ENCODE measurements at places on chromosomes 2 and 18.

DNA sequence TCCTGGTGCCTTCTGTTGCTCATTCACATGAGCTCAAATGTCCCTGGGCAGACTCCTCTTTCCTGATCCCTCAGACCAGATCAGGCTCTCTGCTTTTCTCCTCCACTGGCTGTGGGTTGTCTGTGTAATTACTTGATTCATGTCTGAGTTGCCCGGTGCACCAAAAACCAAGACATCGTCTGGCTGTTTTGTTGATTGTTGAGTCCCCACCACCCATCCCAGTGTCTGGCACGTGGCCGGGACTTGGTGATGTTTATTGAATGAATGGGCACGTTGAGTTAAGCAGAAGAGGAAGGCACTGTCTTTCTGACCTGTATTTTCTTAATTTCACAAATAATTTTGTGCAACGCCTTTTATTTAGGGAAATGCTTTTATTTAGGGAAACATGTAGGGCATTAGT lies 499.1 kb upstream of the HS6ST1 start:
- DNase-seq, result no peak

DNA sequence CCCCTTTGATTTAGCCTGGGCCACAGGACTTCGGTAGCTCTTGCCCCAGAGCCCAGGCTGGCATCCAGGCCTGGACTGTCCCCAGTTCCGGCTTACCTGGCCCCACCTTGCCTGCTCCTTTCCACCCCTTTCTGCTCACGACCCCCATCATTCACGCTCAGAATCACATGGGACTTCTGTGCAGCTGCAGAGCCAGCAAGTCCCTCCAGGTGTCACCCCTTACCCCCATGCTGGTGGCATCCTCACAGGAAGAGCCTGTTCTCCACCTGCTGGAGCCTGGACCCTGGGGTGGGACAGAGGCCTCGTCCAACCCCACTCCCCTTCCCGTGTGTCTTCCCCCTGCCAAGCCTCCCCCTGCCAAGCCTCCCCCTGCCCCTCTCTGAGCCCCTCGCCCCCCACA lies 7.9 kb upstream of the KCNIP3 start:
- DNase-seq, result no peak

DNA sequence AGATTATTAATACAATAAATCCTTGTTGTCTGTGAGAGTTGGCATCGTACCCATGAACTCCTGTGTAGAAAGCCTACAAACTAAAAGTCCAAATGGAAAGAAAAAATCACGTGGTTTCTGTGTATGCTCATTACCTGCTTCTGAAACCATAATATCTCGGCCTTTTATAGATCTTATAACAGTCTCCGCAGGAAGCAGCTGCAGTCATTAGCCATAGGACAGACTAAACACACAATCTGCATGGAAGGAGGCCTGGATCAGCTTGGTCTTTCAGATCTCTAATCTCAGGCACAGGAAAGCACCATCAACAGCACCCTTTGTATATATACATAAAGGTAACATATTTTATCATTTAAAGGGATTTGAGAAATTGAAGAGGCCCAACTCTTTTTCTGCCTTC lies 508.9 kb upstream of the TCF4 start:
- no peak for DNase-seq

GRCh38 chr2:163675388-163675787 lies 60.4 kb downstream of the FIGN start:
- no peak for DNase-seq

GRCh38 chr2:144518748-144519596 lies 947 bp downstream of the ZEB2 start:
- no peak for DNase-seq

DNA sequence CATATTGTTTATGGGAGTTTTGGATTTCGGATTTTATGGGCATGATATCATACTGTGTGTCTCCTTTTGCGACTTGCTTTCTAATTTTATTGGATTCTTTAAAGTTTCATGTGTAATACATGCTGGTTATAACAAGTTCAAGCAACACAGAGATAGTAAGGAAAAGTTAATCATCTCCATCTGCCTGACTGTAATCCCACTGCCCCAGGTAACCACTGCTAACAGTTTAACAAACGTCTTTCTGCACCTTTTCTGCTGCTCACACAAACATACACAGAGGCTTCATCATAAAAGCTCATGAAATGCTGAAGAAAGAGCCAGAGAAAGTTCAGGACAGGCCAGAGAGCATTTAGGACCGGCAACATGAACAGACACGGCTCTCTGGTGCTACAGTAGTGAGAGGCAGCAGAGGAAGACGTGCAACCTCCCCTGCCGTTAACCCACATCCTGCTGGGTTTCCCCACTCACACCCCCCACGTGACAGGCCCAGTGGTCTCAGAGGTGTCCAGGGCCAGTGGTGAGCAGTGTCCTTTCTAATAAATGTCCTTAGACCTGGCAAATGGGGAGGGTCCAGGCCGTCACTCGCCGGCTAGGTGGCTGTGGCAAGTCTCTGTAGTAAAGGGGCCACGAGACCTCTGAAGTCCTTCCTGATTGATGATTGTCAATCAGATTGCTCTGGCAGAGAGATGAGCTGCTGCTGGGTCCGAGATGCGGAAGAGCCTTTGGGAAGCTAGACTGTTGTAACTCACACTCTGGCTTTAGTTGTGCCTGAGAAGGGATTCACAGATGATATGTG lies 43.0 kb upstream of the SLC1A4 start:
- DNase-seq, result peak; percentile 65

GRCh38 chr2:74186038-74186437 lies 7.4 kb upstream of the MOB1A start:
- peak; percentile 52 for DNase-seq

DNA sequence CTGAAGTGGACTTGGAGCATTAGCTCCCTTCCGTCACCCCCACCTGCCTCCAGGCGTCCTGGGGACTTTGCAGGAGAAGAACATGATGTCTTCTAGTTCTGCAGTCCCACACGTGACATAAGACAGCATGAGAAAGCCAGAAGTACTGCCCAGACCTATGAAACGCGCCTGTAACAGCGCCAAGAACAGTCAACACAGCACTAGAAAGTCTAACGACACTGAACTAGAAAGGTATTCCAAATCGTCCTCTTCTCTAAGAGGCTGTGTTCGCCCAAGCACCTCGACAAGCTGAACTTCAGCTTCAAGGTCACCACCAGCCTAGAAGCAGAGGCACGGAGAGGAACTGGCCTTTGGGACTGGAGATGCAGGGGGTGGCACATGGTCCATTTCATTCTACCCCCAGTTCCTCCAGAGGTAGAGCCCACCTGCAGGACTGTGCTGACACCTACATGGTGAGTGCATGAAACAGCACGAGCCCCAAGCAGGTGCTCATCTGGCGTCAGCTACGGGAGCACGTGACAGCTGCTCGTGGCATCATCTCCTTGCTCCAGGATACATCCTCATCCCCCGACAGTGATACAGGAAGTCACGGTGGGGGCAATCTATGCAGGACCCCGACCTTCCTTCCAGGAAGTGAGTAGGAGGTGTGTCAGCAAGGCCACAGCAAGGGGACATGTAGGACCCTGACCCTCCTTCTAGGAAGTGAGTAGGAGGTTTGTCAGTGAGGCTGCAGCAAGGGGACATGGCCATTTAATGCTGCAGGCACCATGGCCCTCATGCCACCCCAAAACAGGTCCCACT lies 3.7 kb downstream of the HDAC4 start:
- peak; percentile 50 for DNase-seq

DNA sequence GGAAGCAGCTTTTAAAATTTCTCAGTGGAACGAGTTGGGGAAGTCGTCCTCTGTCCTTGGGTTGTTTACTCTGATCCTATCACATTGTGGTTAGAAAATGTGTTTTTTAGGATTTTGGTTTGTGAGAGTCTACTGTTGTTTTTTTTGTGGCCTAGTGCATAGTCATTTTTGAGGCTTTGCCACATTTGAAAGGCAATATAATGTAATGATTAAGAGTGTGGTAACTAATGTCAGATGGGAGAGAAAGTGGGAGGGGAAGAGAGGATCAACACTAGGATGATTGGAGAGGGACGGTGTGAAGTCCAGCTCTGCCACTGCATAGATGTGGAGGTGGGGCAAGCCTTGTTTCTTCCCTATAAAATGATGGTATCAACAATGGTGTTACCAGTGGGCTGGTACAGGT lies 8.5 kb downstream of the SP140L start:
- no peak for DNase-seq

DNA sequence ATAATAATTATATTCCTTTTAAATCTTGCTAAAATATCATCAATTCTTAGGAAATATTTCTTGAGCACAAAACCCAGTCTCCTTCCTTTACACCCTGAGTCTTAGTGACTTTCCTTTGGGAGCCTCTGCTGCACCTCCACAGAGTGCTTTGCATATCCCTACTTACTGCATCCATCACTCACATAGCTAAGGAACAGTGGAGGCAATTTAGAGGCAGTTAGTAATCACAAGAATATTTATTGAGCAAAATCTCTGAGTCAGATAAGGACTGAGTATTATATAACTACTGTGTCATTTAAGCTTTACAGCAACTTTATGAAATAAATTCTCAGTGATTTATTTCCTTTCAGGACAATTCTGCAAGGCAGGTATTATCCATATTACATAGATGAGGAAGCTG lies 327.7 kb downstream of the TMX3 start:
- no peak for DNase-seq

DNA sequence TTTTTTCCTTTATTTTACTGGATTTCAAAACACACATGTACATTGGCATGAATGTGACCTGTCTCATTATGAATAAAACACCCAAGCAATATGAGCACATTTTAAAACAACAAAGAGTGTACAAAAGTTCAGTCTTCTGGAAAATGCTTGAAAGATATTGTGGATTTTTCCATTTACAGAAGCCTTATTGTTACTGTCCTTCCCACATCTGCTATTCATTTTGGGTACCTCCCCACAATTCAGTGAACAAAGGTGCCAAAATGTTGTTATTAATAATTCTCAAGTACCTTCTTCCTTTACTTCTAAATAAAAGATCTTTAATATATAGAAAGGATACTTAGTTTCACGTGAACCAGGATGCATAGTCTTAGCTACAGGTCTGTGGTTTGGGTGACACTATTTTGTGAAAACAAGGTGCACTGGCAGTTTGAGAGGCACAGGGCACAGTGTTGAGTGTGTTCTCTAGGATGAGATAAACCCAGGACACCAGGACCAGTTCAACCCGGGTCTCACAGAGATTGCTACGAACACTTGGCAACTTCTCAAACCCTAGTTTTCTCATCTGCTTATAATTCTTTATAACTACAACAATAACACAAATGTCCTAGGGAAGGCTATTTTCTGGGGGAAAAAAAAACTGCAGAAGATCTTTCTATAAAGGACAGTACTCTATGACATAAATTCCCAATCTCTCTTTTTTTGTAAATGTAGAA lies 84.5 kb upstream of the GALNT5 start:
- no peak for DNase-seq

DNA sequence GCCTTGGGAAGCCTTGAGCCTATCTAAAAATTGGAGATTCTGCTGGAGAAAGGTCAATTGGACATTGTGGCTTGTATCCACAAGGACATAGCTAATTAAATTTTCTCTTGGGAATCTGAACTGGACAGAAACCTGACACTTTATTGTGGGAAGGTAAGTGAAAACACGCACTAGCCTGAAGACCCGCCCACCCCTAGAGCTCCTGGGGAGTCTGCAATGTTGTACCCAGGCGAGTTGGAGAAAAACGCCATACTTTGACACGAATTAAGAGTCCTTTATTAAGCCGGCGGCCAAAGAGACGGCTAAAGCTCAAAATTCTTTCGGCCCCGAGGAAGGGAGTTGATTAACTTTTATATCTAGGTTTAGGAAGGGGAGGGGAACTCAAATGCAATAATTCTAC lies 1.2 kb upstream of the ZNF892 start:
- no peak for DNase-seq

DNA sequence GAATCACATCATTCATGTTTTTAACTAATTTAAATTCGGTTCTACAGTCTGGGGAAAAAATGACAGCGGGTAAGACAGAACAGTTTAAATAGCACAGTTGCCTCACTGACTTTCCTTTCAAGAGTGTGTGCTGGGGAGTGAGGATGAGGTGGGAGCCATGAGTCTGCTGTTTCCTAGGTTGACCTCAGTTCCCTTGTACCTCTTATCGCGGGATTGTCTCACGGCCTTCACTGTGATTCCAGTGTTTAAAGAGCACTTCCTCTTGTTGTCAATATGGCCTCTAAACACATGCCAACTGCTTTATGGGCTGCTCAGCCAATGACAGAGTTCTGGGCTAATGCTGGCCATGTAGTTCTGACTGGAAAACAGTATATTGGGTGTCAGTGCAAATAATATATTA lies 41.6 kb upstream of the ALMS1 start:
- DNase-seq, result no peak

DNA sequence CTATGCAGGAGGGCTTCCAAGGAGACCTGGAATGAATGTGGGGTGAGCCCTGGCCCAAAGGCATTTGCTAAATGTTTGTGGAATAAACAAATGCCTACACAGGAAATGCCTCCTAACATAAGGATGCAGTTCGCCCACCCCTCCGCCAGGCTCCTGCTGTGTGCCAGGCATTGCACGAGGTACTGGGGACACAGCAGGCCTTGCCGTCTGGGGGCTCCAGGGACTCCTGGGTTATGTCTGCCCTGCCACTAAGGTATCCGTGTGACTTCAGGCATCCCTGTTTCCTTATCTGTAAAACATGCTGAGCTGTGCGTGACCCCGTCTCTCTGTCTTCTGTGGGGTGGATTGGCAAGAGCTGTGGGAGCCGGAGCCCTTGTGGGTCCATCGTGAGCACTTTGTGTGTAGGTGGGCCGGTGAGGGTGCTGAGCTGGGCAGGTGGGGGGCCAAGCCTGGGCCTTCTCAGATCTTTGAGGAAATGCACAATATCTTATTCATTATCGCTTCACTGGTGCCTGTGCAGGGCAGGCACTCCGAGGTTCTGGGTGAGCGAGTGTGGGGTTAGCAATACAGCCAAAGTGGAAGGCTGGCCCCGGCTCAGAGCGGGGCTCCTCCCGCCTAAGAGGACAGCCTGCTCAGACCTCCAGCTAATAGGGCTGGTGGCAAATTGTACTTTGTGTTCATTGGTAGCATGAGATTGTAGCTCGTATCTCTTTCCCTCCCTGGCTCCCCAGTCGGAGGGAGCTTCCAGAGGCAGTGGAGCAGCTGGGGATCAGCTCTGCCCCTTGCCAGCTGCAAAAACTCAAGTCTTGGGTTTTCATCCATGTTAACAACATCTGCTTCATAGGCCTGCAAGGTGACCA lies 126.8 kb downstream of the GLI2 start:
- DNase-seq, result no peak

DNA sequence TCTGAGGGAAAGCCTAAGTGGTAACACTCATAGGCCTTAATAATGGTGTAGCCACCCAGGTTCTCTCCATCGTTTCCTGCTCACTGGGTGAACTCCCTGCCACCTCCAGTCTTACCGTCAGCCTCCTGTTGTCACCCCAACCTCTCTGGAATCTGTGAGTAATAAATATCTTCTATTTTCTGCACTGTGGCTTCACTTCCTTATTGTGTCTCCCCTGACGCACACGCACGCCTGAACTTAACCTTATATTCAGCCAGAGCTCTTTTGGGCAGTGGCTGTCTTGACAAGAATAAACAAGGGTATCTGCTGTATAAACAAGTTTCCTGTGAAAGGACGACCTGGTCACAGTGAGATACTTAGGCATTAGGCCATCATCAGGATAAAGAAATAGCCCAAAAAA lies 467.2 kb downstream of the SPAG16 start:
- DNase-seq, result no peak

GRCh38 chr2:30150786-30151185 lies 4.0 kb downstream of the YPEL5 start:
- no peak for DNase-seq

Measured in CD4-positive, alpha-beta T cell treated with Interleukin-12 subunit alpha and Interleukin-12 subunit beta, for 1 hour (primary cell).